ENCODE measurements at places on chromosomes 6 and 20.

- H3K27me3 ChIP-seq = no peaks in the 10 kb centered on the region
- DNase-seq = no peak
- no peaks in the 10 kb centered on the region for H3K36me3 ChIP-seq
These were observed 324.6 kb upstream of the PLCB4 start for GRCh38 chr20:8744228-8744844.

- H3K27ac ChIP-seq = no peak overlapping the region
- no peak overlapping the region for H3K4me3 ChIP-seq
- no peaks in the 10 kb centered on the region for H3K36me3 ChIP-seq
- no peaks in the 10 kb centered on the region for H3K4me1 ChIP-seq
- no peaks in the 10 kb centered on the region for H3K27me3 ChIP-seq
These were observed 66.8 kb upstream of the PTCHD4 start for GRCh38 chr6:48177786-48178185.

GRCh38 chr6:147933224-147933623 is 409.4 kb upstream of the SASH1 start:
- no peak overlapping the region for H3K27ac ChIP-seq
- no peak for DNase-seq
- no peaks in the 10 kb centered on the region for H3K4me1 ChIP-seq

DNA sequence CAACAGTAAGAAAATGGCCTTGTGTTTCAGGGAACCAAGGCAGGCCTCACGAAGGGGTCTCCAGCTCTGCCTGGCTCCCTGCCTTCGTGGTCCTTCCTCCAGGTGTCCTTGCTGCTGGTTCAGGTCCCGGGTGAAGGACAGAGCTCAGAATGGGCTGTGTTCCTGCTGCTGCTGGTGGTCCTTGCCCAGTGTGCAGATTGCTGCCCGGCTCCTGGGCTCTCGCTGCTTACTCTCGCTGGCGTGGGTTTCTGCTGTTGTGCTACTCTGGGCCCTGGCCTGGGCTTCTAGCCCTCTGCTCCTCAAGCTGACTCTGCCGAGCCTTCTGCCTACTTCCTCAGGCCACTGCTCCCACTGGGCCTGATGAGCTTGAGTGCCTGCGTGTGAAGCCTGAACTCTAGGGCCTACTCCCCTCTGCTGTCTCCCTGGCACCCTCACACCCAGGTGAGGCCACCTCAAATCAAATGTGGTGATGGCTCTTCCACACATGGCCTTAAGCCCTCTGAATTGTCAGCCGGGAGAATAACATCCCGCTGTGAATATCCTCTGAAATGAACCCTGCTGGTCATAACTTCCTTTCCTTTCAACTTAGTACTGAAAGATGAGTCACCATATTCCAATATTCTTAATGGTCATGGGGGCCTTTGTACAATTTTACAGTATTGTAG is 171.6 kb downstream of the FOXC1 start:
- no peaks in the 10 kb centered on the region for H3K27me3 ChIP-seq
- no peak for DNase-seq
- H3K27ac ChIP-seq = no peak overlapping the region
- H3K36me3 ChIP-seq = peaks cover 2% of the 10 kb centered on the region
- H3K4me1 ChIP-seq = peaks cover 3% of the 10 kb centered on the region

- no peak for DNase-seq
- H3K27me3 ChIP-seq = no peaks in the 10 kb centered on the region
- H3K36me3 ChIP-seq = no peaks in the 10 kb centered on the region
- peaks cover 16% of the 10 kb centered on the region for H3K4me1 ChIP-seq
- no peak overlapping the region for H3K4me3 ChIP-seq
These were observed 113.0 kb downstream of the ERMARD start for GRCh38 chr6:169864148-169865020.

- no peaks in the 10 kb centered on the region for H3K4me1 ChIP-seq
- H3K36me3 ChIP-seq = no peaks in the 10 kb centered on the region
- no peak overlapping the region for H3K27ac ChIP-seq
- DNase-seq = no peak
These were observed 174.6 kb downstream of the LMBRD1 start for GRCh38 chr6:69622230-69622629.

GRCh38 chr20:3702611-3703391 is 9.6 kb downstream of the SIGLEC1 start:
- DNase-seq = no peak
- no peak overlapping the region for H3K4me3 ChIP-seq
- H3K27ac ChIP-seq = no peak overlapping the region
- no peaks in the 10 kb centered on the region for H3K4me1 ChIP-seq
